AG10803 (cell line): ENCODE measurements at places on chromosomes 5 and 9.

GRCh38 chr5:78268356-78268755, 26.1 kb downstream of the AP3B1 start:
- no peak for DNase-seq

DNA sequence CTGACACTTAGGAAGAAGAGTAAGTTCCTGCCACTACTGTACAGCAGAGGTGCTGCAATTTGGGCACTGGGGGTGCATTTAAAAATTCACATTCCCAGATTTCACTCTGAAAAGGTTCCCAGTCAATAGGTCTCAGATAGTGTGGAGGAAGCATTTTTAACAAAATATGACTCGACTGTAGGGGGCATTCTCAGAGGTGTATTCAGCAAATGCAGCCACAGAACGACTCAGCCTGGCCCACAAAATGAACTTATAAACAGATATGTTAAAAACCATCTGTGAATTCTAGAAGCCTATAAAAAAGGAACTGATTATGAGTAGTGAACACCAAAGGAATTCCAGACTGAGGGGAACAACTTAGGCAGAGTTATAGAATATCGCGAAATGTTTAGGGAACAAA, 31.1 kb downstream of the MLLT3 start:
- DNase-seq, result peak; percentile 13

DNA sequence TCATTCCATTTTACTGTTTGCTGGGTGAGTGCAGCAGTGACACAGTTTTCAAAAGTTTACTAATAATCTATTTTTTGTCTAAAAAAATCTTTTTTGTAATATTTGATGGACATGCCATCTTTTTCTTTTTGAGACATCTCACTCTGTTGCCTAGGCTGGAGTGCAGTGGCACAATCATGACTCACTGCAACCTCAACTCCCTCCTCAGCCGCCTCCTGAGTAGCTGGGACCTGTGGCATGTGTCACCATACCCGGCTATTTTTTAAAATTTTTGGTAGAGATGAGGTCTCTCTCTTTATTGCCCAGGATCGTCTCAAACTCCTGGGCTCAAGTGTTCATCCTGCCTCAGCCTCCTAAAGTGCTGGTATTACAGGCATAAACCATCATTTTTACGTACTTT, 86.0 kb downstream of the KDM4C start:
- no peak for DNase-seq

DNA sequence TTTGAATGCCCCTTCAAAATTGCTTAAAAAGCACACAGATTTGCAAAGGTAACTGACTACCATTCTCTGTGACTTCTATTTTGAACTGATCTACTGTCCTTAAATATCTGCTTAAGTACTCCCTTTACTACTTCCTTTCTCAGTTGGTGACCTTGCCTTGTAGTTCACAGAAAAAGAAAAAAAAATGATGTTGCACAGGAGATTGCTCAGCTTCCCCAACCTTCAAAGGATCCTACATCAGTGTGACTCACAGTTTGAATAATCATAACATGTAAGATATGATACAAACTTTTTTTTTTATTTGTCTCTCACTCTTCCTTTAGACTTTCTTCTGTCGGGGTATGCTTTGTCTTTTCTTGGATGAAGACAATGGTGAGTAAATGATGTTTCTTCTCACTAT, 1029.6 kb downstream of the CDH12 start:
- DNase-seq, result no peak

DNA sequence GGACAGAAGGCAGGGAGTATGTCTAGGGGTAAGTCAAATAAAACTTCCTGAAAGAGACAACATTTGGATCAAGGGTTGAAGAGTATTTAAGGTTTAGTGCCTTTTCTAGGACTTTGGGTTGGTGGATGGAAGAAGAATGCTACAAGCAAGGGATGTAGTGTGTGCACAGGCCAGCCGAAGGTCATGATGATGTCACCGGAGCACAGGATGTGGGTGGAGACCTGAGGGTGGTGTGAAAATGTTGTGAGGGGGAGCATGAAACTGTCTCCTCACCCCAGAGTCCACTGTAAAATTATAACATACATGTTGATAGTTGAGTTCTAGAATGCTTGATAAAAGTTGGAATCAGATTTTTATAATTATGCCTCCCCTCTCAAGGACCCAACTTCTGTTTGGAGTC, 553.3 kb upstream of the SGCD start:
- no peak for DNase-seq
